SW 1271 (cell line): ENCODE measurements at places on chromosomes 7 and 10.
A peak's percentile ranks its signal among the peaks of the same experiment; 100 is the strongest.

DNA sequence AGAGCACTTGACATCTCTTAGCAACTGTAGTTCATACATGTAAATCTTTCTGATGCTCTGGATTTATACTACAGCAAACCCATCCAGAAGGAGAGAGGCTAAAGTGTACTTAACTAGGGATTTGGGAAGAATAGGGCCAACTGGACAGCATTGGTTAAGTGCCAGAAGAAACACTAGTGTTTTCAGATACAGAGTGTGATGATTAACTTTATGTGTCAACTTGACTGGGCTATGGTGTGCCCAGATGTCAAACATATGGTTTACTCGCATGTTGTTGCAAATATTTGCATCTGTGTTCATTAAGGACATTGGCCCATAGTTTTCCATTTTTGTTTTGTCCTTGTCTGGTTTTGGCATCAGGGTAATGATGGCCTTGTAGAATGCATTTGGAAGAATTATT lies 384.7 kb upstream of the KCND2 start:
- DNase-seq: no peak

DNA sequence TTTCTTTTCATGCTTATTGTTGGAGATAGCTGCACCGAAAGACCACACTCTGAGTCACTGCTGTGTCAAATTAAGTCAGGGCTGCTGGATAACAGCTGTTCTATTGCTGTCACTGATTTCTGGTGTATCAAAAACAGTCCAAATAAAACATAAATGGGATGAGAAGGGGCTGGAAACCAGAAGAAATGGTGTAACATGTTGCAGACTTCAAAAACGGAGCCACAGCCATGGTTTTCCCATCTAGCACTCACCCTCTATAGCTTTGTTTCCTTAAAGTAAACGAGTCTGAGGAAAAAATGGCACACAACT lies 103.3 kb upstream of the DIP2C start:
- DNase-seq: no peak

DNA sequence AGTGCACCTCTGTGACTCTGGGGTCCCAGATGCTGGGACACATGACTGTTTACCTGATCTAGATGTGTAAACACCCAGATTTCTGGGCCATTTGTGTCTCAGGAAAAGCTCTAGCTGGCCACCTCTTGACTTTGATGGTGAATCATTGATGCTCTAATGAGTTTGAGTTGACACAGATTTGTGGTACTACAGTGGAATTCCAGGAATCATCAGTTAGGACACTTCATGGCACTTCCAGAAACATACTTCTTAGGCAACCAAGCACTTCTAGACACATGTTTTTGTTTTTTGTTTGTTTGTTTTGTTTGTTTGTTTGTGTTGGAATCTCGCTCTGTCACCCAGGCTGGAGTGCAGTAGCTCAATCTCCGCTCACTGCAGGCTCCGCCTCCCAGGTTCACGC lies 302.2 kb upstream of the ZMIZ1 start:
- no peak for DNase-seq

DNA sequence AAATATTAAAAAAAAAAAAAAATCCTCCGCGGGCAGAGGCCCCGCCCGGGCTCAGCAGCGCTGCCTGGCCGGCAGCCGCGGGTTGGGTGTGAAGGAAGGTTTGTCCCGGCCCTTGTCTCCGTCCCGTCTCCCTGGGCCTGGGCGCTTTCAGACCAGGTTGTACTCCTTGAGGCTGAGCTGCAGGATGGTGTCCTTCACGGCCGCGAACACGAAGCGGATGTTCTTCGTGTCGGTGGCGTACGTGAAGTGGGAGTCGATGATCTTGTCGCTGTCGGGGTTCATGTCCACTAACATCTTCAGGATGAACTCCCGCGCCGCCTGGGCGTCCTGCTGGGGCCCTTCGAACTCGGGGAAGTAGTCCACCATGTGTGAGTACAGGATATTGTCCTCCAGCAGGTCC lies 123.7 kb upstream of the KCTD7 start:
- DNase-seq: no peak

DNA sequence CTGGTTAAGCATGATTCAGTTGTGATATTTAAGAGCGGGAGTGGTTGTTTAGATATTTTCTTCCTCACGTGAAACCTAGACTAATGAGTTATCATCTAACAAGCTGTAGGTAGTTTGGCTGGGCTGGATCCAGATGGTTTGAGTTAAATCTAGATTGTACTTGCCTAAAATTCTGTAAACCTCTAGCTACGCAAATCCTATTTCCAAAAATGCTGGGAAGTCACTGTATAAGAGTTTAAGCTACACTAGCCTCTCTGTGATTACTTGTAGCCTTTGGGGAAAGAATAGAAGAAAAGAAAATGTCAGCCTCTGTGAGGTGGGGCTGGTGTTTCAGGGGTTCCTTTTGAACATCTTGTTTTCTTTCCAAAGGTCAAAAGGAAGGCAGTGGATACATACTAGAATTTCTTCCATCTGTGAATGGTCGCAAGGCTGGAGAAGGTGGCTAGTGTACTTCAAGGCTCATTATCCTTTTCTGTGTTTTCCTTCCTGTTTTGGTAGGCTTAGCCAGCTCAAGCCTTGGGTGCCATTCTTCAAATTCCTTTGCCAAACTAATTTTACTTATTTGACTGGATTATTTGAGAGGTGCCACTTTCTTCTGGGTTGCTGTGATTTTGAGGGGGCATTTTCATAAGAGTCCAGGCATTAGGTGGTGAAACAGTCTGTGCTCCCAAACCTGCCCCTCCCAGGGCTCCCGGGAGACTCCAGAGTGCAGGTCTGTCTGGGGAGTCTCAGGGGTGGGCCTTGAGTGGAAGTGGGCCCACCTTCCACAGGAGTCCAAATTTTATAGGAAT lies 5.2 kb upstream of the EN2 start:
- no peak for DNase-seq

GRCh38 chr10:9243941-9244411 lies 1189.5 kb downstream of the GATA3 start:
- no peak for DNase-seq

DNA sequence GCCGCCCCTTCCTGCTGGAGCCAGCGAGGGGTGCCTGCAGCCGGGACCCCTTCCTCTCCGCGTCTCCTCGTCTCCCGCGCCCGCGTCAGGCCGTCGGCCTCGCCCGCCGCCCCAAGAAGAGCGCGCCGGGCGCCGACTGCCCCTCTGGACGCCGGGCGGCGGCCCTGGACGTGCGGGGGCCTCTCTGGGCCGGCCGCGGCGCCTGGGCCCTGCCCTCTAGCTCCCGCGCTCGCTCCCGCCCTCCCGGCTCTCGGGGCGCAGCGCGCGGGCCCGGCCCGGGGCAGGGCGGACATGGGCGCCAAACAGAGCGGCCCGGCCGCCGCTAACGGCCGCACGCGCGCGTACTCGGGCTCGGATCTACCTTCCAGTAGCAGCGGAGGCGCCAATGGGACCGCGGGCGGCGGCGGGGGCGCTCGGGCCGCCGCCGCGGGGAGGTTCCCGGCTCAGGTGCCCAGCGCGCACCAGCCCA lies 704 bp downstream of the ZNRF2 start:
- DNase-seq: no peak

GRCh38 chr10:7776777-7777176 lies 11.0 kb downstream of the KIN start:
- DNase-seq: no peak

DNA sequence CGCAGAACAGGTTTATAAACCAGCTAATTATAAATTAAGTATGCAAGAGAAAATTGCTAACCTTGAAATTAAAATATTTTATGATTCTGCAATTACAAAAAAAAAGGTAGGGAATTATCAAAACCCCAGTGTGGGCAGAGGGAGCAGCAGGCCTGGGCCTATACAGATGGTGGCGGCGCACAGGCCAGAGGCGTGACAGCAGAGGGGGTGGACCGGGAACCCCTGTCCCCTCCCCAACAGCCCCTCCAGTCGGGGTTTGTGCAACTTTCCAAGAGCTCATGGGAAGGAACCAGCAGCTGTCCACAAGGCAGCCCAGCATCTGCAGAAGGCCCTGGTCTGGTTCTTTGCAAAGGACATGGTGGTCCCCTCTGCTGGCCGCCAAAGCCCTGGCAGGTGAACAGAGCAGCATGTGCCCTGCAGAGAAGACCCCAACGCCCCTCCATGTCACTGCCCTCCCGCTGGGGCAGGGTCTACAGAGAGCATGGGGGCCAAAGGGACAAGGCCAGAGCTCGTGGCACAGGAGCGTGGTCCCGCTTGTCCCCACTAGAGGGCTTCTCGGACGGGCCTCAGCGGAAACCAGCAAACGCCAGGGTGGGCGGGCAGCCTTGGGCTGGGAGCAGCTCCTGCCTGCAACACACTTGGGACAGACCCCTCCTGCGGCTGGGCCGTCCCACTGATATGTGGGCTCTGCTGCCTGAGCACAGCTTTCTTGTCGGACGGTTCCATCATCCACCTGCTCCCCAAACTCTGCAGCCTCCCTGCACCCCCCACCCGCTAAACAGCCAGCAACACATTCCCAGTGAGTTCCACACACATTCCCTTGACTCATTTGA lies 75.1 kb downstream of the EBF3 start:
- peak; percentile 1 for DNase-seq

GRCh38 chr7:17477182-17477581 lies 178.7 kb downstream of the AHR start:
- DNase-seq: no peak

- no peak for DNase-seq
These were observed 31.7 kb upstream of the LBX1 start for GRCh38 chr10:101260764-101261481.

DNA sequence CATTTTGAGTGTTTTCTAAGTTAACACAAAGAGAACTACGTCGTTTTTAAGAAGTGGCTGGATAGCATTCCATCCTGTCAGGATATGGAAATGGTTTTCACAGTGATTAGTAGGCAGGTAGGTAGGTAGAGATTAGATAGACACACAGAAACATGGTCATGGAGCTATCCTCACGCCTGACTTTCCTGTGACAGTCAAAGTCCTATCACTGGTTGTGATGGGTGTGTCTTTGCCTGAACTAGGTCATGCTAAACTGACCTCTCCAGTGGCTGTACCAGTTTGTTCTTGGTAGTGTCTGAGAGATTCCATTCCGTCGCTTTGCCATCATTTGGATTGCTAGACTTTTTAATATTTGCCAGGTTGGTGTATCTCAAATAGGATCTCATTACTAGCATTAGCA lies 28.2 kb downstream of the FKBP6 start:
- no peak for DNase-seq

DNA sequence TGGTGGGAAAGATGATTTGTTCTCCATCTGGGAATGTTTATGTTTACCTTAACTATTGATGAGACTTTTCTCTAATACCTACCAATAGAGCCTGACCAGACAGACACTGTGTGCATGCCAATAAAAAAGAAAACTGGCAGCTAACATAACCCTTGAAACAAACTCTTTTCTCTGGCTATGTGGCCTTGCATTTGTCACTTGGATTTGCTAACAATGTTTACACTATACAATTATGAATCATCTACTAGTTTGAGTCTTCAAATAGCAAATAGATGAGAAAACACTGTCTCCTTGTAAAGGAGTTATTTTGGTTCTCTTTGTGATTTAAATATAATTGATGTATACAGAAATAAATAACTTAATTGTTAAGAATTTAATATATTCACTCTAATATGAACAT lies 273.1 kb downstream of the SEMA3D start:
- no peak for DNase-seq

DNA sequence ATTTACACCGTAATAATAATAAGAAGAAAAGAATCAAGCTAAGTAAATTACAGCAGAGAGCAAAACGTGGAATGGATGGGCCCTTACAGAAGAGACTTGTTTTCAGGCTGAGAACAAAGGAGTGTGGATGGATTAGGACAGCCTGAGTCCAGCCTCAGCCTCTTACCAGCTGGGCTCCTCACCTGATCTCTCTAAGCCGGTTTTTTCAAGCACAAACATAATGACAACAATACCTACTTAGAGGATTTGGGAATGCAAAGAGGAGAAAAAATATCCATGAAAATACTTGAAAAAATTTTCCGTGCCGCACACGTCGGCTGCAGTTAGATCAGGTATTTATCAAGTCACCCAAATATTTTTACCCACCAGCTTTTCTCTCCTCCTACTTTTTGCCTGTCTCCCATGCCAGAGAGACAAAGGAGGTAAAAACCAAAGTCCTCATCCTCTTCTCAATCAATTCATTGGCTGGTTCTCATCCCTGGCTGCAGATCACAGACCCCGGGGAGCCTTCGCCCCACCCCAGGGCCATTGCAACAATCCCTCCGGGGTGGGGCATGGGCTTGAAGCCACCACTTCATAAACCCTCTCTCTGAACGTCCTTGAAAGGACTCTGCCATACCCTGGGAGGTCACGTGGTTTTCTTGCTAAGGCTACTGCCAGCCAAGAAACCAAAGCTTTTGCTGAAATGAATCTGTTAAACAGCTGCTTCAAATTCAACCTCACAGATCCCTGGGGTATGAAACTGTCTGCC lies 29.7 kb upstream of the GTF2I start:
- no peak for DNase-seq

DNA sequence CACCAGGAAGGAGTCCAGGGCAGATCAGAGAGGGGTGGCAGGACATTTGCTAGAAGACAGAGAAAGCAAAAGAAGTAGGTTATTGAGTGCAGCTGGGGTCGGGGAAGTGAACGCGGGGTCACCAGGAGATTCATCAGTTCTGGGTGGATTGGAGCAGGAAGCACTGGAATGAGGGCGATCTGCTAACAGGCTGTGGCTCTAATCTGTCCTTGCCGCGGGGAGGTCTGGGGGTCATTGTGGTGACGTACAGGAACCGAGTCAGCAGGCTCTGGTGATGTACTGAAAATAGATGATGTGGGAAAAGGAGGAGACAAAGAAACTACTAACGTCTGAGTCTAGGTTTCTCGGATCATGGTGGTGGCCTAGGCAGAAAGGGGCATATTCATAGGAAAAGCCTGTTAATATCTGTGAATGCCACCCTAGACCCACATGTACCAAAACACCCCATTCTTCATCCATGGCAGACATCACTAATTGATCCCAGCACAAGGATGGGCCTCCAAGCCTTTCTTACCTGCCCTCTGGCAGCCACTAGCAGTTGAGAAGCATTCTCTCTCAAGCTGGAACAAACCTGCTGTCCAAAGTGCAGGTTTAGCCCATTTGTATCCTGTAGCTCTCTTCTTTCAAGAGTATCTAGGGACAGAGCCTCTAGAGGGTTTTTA lies 134.5 kb downstream of the C10orf105 start:
- DNase-seq: no peak

DNA sequence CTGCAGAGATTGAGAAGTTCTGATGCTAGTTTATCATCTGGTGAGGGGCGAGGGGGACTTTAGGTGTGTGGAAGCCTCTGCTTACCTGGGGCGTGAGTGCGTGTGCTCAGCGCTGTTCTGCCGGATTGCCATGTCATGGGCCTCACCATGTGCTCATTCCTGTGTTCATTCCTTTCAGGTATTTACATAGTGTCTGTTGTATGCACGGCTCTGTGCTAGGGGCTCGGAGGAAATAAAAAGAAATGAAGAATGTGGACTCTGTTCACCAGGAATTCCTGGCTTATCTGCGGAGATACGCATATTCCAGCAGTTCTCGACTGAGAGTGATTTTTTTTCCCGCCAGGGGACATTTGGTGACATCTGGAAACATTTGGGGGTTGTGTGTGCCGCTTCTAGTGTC lies 152.0 kb downstream of the CAMK1D start:
- DNase-seq: no peak

- DNase-seq: no peak
These were observed 84.1 kb downstream of the THSD7A start for GRCh38 chr7:11747715-11748485.

GRCh38 chr10:4512196-4512595 lies 313.8 kb upstream of the AKR1E2 start:
- no peak for DNase-seq
